ENCODE measurements at places on chromosomes 16 and 17. TPM values are rescaled to one million over a fixed set of nuclear protein-coding genes. Genes with fewer than 3 reads are reported as not detected.

Gene ZP2
- not detected for total RNA-seq

Gene SLC13A5
- total RNA-seq: not detected

Gene RAB26
- total RNA-seq: 0.97 TPM

Gene NOTUM
- total RNA-seq: not detected

Gene WSCD1
- under 0.01 TPM for total RNA-seq

Gene BAIAP3
- total RNA-seq: 0.97 TPM

Gene KRTAP9-6
- total RNA-seq: not detected

Gene AXIN2
- total RNA-seq: 34.4 TPM

Gene KIF2B
- not detected for total RNA-seq

Gene LLGL2
- 0.32 TPM for total RNA-seq

Gene TEKT1
- total RNA-seq: not detected

Gene ATP2A1
- under 0.01 TPM for total RNA-seq

Gene GAS7
- total RNA-seq: 32.1 TPM

Gene TBC1D26
- not detected for total RNA-seq

Gene TPSD1
- total RNA-seq: not detected

All from hair follicle dermal papilla cell (primary cell).